ENCODE measurements at places on chromosomes 12 and 14.

DNA sequence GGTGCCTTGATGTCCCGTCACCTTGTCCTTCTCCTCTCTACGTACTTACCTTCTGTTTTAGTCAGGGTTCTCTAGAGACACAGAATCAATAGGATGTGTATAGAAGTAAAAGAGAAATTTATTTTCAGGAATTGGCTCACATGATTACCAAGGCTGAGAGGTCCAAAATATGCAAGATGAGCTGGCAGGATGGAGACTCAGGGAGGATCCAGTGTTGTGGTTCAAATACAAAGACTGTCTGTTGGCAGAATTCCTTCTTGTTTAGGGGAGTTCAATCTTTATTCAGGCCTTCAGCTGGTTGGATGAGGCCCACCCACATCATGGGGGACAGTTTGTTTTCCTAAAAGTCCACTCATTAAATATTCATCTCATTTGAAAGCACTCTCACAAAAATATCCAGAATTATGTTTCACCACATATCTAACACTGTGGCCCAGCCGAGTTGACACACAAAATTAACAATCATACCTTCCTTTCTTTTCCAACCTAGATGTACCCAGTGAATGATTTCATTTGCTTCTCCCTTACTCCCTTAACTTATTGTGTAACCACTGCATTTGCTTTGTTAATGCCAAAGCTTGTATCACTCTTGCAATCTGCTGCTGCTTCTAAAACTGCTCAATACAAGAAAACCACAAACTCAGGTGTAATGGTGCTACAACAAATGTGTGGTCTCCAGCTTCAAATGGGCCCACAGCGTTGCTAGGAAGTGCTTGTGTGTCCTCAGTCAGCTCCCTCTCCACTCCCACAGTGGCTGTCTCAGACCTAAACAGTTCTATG is 195.4 kb upstream of the ARHGAP5 start:
- no peak for DNase-seq

- DNase-seq = no peak
Measured at GRCh38 chr14:72545411-72546311, 348.2 kb downstream of the DPF3 start.

DNA sequence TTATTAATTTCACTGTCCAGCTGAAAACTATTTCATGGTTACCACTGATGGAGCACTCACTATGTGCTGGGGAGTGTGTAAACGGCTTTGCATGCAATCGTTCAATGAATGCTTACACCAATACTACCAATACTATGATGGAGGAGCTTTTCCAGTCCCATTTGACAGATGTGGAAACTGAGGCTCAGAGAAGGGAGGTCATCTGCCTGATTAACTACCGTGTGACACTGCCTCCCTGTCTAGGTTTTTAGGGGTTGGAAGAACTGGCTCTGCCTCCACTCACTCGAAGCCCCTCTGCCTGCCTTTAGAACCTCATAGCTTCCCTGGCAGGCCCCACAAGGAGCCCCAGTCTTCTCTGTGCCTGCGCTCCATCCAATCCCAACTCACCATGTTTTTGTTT is 11.9 kb downstream of the MSI1 start:
- DNase-seq = no peak

GRCh38 chr14:55349565-55349964 is 62.1 kb downstream of the ATG14 start:
- DNase-seq = no peak

DNA sequence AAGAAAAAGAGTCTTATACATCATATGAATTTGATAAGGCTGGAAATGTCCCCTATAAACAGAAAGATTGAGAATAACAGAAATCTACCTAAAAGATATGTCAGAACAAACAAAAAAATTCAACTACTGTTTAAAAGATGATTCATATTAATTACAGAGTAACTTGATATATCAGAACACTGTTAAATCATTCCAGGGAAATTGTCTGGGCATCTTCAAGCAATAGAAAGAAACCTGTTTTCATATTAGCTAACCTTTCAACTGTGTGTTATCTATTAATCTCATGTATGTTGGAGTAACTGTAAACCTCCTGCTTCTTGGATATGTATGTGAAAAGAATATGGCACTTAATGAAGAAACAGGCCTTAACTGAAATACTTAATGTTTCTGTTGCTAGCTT is 96.7 kb downstream of the NUBPL start:
- no peak for DNase-seq

DNA sequence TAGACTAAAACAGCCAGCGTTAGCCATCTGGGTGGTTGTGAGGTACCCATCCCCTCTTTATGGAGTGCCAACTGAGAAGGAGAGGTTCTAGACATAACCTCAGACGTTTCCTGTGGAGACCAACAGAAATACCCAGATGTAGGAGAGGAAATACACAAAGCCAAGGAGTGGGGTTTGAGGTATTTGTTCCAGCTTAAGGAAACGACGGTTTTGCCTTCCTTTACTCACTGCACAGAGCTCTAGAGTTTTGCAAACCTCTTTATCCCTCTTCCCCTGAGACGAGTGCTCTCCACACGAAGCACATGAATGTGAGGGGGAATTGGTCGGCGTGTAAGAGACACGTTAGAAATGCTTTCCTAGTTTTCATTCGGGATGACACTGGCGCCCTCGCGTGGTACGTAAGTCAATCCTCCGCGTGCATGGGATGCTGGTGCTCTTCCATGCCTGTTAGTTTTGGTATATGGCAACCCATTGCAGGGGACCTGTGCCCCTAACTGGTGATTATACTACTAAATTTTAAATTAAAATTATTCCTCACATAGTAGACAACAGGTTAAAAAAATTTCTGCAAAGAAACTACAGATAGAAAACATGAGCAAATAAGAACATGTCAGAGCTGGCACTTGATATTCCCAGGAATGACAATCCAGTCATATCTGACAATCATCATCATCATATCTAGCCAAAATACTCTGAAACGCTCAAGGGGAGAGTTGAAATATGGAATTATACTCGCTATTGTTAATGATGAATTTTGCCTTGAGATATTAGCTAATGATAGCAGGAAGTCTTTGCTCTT is 121.7 kb downstream of the PPM1H start:
- no peak for DNase-seq

DNA sequence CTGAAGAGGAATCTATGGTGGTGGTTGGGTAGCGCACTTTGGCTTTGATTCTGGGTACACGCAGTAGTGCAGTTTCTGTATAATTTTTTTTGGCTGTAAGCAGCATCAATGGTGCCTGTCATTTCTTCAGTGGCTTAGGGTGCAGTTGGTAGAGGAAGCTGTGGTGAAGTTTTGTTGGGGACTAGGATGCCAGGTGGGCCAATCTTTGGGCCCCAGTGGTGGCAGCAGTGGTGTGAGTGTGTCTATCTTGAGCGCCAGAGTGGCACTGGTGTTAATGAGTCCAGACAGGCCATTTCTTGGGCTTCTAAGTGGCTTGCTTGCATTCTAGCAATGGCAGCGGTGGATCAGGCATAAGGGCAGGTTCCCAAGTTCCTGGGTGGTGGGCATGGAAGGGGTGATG is 33.8 kb upstream of the CCND2 start:
- DNase-seq = no peak

DNA sequence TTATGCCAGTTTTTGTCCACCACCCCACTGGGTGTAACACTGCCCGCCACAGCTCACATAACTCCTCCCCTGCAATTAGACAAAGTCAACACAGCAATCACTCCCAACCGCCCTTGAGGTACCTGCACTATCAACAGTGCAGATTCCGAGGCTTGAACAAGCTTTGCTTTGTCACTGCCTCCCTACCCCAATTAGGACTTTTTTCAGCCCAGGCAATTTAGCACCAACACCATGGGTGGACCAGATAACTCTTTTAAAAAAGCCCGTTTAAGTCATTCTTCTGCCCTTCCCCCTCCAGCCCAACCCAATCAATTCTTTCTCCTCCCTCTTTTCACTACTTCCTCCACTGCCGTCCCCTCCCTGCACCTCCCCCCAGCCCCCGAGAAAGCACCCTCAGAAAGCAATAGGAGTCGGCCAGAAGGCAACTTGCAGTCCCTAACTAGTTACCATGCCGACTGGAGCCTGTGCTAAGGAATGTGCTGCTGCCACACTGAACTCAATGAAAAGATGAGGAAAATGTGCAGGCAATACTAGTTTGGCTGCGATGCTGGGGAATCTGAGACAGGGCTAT is 45.7 kb upstream of the OTX2 start:
- DNase-seq = no peak

DNA sequence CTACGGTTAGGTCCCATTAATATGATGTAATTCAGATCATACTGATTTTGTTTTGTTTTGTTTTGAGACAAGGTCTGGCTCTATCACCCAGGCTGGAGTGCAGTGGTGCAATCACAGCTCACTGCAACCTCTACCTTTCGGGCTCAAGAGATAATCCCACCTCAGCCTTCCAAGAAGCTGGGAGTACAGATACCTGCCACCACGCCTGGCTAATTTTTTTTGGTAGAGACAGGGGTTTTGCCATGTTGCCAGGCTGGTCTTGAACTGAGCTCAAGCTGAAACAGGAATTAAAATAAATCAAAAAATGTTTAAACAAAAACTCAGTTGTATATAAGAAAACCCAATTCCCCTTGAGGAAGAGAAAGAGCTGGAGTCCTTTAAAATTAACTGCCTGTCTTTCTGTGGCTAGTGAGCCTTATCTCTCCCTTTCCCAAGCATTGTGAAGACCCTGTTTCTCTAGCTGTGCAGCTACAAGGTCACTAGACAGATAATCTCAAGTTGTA is 17.7 kb upstream of the ANAPC7 start:
- DNase-seq = no peak

DNA sequence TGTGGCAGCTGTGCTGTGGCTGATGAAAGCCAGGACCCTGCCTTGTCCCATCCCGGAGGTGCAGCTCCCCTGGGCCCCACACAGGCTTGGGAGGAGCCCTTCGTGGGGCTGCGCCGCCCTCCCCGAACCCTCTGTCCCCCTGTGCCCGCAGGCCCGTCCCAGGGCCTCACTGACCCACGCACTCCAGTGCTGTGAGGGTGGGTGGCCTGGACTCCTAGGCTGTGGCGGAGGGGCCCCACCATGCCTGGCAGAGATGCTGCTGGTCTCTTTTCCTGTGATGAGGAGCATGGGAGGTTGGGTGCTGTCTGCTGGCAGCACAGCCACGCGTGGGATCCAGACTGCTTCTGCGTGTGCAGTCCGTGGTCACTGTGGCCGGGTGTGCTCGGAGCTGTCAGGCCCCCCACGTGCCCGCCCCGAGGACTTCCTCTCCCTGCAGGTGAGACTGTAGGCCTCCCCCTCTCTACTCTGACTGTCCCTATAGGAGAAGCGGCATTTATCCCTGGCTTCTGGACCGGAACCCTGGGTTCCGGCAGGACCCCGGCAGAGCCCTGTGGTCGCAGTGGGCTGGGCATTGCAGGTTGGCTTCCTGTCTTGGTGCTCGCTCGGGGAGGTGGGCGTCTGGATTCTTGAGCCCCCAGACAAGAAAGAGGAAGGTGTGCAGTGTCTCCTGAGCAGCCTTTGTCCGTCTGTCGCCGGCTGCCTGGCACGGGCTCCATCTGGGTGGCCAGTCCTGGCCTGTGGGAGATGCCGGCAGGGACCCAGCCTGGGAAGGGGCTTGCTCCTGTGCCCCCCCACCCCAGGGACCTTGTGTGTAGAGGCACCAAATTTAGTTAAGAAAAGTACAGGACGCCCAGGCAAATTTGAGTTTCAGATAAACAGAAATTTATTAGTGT is 2.3 kb downstream of the MTA1 start:
- DNase-seq = no peak

DNA sequence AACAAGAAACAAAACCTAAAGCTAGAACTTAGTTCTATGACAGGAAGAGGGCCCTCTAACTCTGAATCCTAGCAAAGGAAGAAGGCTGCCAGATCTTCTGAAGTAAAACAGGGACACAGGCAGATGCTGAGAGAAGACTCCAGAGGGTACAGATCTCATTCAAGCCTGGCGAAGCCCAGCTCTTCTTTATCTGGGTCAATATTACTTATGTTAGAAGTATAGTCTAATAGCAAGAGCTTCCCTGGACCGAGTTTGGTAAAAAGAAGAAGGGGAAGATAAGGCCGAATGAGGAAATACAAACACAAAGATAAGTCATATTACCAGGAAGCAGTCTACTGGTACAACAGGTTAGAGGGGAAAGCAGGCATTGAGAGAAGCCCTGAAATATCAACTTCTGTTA is 79.9 kb upstream of the CCDC91 start:
- DNase-seq = no peak

- no peak for DNase-seq
Measured at GRCh38 chr14:97379091-97379531, 581.9 kb downstream of the VRK1 start.

- DNase-seq = no peak
Measured at GRCh38 chr12:32074432-32074831, 32.2 kb upstream of the BICD1 start.

- DNase-seq = peak; percentile 34
Measured at GRCh38 chr14:52694761-52695480, 437 bp downstream of the ERO1A start.

GRCh38 chr12:131948166-131948712 is 1.5 kb upstream of the EP400 start:
- no peak for DNase-seq

DNA sequence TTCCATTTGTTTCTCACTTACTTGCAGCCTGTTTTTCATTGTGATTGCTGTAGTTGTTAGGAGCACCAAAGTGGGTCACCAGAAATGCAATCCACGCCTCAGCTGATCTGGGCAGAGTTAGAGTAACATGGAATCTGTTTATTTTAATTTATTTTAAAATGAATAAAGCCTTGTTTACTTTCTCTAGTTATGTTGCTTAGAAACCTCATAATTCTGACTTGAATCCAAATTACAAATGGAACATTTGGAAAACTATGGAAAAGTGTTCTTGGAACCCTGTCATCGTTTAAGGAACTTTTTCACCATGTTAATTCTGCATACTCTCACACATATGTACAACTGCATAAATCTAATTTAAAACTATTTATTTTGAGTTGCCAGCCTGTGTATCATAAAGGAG is 92.2 kb upstream of the DAAM1 start:
- DNase-seq = no peak

DNA sequence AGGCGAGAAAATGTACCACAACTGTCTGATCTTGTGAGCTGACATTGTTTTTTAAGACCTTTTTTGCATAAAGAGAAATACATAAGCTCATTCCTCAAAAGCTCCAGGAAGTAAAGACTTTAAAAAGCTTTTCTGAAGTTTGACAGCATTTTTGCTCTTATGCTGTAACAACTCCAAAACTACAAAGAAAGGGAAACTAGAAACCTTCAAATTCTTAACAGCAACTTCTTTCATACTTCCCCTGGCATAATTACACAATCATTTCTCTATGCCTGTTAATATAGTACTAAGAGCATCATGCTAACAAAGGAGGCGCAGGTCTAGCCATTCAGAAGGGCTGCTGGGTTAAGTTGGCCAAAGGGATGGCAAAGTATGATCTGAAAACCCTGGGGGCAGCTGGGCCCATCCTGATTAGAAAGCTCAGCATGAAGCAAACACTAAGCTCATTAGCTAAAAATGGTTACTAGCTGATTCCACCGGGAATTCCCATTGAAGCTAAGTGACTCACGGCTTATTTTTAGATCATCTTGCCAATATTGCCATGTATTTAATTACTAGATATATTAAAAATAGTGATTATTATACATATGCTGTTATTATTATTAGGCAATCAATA is 26.1 kb upstream of the ANP32D start:
- DNase-seq = no peak

GRCh38 chr14:72576258-72576657 is 317.6 kb downstream of the DPF3 start:
- DNase-seq = no peak
